Kidney tubule cell (primary cell): ENCODE measurements at places on chromosomes 5 and 9.

- DNase-seq: no peak
These were observed 24.1 kb downstream of the HRH2 start for GRCh38 chr5:175681968-175682340.

- no peak for DNase-seq
These were observed 96.3 kb downstream of the ANKRD33B start for GRCh38 chr5:10660135-10660534.

- DNase-seq: no peak
These were observed 113.7 kb upstream of the EPB41L4A start for GRCh38 chr5:112532654-112533360.

DNA sequence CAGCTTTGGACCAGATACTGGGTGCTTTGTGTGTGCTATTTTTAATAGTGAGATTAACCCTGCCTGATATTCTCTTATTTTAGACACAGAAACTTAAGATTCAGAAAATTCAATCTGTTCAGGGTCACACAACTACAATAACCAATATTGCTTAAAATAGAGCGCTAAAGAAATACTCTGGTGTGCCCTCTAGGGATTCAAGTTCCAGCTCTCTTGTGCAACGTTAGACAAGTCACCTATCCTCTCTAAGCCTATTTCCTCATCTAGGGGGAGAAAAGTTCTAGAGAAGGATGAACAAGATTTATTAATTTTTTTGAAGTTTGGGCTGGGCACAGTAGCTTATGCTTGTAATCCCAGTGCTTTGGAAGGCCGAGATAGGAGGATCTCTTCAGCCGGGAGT lies 2.1 kb upstream of the SCAI start:
- DNase-seq: no peak

- peak; percentile 42 for DNase-seq
These were observed 47.9 kb upstream of the RARS1 start for GRCh38 chr5:168438349-168438748.

DNA sequence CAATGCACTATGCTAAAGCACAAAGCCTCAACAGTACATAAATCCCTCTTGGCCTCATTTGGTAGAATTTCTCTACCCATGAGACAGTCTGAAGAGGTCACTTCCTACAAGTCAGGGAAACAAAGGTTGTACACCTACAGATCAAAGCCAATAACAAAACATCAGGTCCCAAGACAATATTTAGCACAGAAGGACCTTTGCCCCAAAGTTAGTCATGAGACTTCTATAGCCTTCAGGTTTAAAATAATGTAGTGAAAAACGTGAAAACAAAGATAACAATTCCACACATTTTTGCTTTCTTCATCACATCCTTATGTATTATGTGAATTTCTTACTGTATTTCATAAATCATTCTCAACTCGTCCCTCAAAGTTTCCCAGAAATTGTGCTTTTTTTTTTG lies 15.8 kb downstream of the AFF4 start:
- peak; percentile 6 for DNase-seq

DNA sequence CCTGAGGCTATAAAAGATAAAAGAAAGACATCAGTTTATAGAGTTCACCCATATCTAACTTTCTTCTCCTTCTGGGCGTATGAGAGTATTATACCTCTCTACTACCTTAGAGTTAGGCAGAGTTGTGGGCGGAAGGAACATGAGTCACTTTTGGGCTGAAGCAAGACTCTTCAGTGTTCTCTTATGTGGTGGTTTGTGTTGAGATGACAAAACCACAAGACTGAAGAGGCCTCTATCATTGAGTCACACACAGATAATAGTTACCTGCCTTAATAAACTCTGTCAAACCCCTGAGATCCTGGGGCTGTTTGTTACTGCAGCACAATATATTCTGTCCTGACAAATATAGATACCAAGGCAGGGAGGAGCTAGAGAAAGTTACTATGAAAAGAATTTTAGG lies 184.2 kb downstream of the EFNA5 start:
- DNase-seq: peak; percentile 85

DNA sequence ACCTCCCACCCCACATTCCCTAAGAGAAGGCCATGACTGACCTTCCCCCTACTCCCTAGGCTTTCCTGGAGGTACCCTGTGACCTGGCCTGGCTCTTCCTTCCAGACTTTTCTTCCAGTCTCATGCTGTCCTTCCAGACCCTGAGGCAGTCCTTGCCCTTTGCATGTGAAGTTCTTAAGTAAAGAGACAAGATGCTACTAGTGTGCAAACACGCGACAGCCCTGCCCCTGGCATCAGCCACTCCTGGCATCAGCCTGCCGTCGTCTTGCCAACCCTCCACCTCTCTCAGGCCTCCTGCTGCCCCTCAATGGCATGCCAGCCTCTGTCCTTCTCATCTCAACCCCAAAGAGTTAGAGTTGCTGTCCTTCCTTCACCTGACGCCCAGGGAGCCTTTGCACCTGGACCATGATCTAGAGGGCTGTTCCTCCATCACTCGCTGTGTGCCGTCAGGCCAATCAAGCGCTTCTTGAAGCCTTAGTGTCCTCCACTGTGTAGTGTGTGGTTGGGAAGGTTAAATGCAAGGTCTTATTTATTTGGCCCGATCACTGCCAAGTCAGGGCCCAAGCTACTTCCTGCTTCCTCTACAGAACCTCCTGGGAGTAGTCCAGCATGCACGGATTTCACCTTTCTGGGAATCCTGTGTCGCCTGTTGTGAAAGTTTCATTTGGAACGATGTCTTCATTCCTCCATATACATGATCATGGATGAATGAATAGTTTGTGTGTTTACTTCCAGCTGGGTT lies 61.9 kb downstream of the WWC1 start:
- peak; percentile 70 for DNase-seq

DNA sequence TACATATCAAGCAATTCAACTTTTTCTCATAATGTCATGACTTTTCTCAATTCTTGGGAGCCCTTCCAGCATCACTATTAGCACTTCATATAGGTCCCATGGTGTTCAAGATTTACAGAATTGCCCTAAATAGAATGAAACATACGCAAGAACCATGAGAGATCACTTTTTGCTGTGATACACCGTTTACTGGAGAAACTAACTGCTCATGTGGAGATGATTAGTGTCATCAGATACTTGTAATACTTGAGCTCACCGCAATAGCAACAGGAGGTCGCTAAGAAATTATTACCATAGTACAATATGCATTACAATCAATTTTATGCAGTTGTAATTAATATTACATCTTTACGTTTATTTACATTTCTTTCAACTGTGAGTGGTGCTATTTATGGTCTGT lies 4.8 kb upstream of the PCSK5 start:
- DNase-seq: no peak

- peak; percentile 78 for DNase-seq
These were observed at the start of gene LOX for GRCh38 chr5:122078116-122079110. Gene LOX, minus strand, starts transcription at chr5:122078259. Its CDS starts 274 bp downstream, at chr5:122077985.

DNA sequence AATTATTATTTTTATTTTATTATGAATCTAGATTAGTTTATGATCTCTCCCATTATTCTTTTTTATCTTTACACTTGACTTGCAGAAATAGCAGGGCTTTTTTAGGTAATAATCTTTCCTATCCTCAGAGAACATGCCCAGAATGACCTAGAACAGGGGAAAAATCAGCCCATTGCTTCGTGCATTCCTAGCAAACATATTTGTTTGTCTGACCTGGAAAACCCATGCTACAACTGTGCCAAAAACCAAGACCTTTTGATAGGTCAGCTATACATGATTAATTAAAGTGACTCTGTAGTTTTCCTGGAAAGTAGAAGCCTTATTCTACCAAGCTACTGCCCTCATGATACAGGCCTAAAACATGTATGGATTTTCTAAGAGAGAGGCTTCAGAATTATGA lies 24.1 kb upstream of the CCDC112 start:
- DNase-seq: no peak

- DNase-seq: no peak
These were observed 43.2 kb downstream of the KIAA0825 start for GRCh38 chr5:94575196-94575595.

- DNase-seq: peak; percentile 63
These were observed 16.8 kb upstream of the ACTBL2 start for GRCh38 chr5:57499262-57500050.

DNA sequence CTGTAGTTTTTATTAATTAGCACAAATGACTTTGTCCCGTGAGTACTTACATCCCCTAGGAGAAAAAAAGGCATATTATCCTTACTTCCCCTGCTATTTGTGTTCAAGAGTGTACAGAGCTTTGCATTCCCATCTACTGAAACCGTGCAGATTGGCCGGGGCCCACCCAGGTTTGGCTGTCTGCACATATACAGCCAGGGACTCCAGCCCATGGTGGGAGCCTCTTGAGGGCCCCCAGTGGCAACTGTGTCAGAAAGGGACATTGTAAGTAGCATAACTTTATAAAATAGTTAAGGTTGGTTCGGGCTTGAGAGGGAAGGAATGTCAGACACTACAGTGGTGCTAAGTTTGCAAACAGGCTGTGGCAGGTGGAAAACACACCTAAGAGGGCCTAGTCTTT lies 24.7 kb downstream of the PHF2 start:
- DNase-seq: no peak

DNA sequence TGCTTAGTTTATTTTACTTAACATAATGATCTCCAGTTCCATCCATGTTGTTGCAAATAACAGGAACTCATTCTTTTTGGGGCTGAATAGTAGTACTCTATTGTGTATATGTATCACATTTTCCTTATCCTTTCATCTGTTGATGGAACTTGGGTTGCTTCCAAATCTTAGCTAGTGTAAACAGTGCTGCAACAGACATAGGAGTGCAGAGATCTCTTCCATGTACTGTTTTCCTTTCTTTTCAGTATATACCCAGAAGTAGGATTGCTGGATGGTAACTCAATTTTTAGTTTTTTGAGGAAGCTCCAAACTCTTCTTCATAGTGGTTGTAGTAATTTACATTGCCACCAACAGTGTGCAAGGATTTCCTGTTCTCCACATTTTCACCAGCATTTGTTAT lies 138.8 kb upstream of the POC5 start:
- no peak for DNase-seq

GRCh38 chr5:39578887-39579497 lies 154.2 kb upstream of the DAB2 start:
- peak; percentile 32 for DNase-seq

GRCh38 chr9:118940473-118940872 lies 428.8 kb downstream of the BRINP1 start:
- peak; percentile 4 for DNase-seq

- no peak for DNase-seq
These were observed 31.8 kb downstream of the DMRT3 start for GRCh38 chr9:1008216-1008615.

DNA sequence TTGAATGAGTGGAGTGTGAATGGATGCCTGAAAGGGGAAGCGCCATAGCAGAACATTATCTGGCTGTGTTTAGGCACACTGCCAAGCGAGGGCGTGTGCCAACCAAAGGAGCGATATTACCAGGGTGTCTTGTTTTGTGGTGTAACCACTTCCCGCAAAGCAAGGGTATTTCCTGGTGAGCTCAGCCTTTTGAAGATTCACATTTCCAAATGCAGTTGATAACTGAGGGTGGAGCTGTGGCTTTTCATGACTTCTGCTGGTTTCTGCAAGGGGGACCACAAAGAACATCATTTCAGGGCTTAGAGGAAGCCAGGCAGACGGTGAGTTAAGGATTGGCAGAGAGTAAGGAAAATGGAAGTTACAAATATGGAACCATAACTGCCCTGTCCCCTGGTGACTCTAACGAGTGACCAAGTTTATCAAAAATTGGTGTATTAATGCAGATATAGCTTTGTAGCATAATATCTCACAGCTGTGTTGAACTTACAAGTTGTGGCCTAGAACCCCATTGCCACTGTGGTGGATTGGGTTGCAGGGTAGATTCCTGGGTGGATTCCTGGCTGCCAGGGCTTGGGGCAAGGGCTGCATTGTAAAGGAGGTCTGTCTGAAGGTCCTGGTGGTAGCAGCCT lies 71.4 kb downstream of the RALGPS1 start:
- peak; percentile 97 for DNase-seq

DNA sequence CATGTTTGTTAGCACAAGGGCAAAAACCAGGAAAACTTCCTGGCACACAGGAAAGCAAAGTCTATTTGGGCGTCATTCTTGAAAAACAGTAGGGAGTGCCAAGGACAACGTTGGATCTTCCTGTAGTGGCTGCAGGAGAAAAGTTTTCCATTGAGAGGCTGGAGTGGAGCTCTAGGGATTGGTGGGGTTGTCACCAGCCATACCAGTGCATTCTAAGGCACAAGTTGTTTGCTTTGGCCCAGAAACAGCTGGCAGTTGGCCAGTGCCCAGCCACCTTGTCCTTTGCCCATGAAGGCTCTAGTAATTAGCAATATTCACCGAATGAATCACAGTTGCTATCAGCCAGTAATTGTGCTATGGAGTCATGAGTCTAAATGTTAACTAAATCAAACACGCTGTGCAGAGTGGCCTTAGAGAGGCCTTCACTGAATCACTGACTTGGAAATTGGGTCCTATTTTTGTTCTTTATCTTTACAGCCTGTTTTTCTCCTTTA lies 26.4 kb downstream of the TNFSF15 start:
- peak; percentile 99 for DNase-seq

- no peak for DNase-seq
These were observed 41.6 kb downstream of the GABBR2 start for GRCh38 chr9:98667005-98667640.

DNA sequence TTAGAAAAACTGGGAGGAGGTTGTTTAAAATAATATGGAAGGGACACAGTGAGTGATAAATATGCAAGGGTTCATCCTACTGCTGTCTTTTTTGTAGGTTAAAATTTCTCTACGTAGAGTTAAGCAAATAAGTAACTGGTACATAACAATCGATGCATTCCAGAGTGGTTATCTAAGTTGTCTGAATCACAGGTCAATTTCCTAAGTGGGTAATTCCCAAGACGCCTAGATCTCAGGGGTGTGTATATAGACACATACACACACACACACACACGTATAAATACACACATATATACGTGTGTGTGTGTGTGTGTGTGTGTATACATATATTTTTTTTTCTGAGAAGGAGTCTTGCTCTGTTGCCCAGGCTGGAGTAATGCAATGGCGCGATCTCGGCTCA lies 22.3 kb downstream of the CAAP1 start:
- peak; percentile 88 for DNase-seq

GRCh38 chr9:98598861-98599260 lies 109.9 kb downstream of the GABBR2 start:
- DNase-seq: no peak

GRCh38 chr5:108638021-108638420 lies 109.7 kb upstream of the FER start:
- DNase-seq: no peak

DNA sequence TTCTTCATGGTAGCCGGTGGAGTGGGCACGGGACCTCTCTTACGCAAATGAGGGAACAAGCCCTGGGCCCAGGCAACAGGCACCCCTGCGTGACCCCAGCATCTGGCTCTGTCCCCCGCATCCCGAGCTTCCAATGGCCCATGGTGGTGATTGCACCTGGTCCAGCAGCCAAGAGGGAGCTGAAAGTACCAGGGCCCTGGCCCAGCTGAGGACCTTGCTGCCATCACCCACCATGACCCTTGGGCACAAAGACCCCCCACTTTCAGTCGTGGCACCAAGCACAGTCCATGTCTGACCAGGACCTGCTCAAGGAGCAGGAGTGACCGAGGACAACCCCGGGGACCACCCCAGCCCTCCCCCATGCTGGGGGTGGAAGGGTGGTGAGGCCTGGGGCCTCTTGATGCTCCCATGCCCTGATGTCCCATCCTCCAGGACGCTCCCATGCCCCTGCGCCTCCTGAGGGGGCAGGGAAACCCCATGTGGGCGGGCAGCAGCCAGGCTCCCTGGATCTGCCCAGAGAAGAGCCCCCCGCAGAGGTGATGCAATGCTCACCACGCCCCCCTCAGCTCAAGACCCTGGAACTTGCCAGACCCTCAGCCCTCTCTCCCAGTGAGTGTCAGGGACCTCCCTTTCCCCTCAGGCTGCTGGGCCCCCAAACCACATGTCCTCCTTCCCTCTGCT lies 123.9 kb downstream of the ADAMTS2 start:
- DNase-seq: no peak

GRCh38 chr5:81848362-81848880 lies 97.5 kb upstream of the SSBP2 start:
- no peak for DNase-seq

GRCh38 chr5:68533571-68534084 lies 318.1 kb downstream of the PIK3R1 start:
- no peak for DNase-seq
